CD4-positive, alpha-beta T cell treated with Interleukin-1 beta for 1 hour (primary cell): ENCODE measurements at places on chromosomes 12 and 14.

GRCh38 chr12:12505544-12506495, 56.8 kb downstream of the DUSP16 start:
- no peak for DNase-seq

GRCh38 chr12:120094485-120094884, 22.1 kb downstream of the RAB35 start:
- no peak for DNase-seq

GRCh38 chr12:25459541-25459951, 93.5 kb downstream of the LMNTD1 start:
- peak; percentile 25 for DNase-seq

DNA sequence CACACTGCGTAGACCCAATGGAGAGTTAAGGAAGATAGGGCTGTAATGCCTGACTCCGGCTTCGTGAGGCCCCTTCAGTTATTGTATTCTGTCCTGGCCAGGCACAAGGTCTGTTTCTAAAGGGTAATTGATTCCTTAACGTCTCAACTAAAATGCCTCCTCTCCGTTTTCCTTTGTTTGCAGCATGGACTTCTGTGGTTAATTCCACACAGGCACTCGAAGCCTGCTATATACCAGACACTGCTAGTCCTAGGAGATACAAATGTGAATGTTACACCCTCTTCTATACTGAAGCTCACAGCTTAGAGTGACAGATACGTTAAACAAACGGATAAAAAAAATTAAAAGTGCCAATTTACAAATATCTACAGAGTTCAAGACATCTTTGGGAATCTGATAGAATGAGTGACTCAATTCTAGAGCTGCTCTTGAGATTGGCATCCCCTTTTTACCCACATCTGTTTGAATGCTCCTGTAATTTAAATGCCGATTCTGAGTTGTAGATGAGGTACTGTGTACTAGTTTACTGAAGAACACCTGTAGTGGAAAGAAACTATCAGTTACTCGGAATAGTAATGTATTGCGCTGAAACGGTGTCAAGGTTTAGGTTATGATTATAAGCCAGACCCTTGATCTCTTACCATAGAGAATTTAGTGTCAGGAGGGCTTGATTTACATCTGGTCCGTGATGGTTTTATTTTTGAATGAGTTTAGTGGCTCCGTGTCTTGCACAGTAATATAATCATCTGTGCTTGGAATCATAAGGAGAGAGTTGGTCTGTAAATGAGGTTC, 784 bp downstream of the PSMA6 start:
- no peak for DNase-seq

DNA sequence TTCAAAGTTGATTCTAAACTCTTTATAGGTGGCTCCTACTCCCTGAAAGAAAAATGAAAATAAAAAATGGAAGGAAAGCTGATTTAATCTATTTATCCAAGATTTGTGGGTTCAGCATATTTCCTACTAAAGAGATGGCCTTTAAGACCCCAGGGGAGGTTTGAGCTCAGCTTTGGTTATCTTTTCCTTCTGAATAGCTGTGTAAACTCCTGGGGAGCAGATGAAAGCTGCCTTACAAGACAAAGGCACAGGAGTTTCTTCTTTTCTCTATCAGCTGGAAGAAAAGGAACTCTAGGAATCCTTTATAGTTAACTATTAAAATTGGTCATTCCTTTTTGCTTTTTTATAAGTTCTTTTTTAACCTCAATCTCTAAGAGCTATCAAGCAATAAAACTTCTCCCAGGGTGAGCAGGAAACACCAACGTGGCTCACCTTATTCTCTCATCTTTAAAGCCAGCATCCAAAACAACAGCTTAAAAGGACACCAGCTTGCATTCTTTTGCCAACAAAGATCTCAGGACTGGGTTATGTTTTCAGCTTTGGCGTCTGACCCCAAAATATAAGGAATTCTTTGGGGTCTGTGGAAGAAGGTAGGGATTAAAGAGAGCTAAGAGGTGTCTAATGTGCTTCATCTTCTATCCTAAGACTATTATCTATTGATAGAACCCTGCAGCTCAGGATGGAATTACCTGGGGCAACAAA, 371.7 kb upstream of the KITLG start:
- DNase-seq, result no peak

GRCh38 chr14:74474376-74474775, 18.7 kb downstream of the NPC2 start:
- no peak for DNase-seq

- DNase-seq, result no peak
Measured at GRCh38 chr14:22978487-22978837, 3.9 kb downstream of the AJUBA start.

DNA sequence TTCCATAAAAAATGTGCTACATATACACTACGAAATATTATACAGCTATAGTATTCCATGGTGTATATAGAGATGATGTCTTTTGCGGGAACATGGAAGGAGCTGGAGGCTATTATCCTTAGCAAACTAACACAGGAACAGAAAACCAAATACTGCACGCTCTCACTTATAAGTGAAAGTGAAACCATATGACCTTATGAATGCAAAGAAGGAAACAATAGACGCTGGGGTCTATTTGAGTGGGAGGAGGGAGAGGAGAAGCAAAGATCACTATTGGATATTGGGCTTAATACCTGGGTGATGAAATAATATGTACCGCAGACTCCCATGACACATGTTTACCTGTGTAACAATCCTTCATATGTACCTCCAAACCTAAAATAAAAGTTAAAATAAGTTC, 142.8 kb downstream of the LRFN5 start:
- DNase-seq, result no peak

DNA sequence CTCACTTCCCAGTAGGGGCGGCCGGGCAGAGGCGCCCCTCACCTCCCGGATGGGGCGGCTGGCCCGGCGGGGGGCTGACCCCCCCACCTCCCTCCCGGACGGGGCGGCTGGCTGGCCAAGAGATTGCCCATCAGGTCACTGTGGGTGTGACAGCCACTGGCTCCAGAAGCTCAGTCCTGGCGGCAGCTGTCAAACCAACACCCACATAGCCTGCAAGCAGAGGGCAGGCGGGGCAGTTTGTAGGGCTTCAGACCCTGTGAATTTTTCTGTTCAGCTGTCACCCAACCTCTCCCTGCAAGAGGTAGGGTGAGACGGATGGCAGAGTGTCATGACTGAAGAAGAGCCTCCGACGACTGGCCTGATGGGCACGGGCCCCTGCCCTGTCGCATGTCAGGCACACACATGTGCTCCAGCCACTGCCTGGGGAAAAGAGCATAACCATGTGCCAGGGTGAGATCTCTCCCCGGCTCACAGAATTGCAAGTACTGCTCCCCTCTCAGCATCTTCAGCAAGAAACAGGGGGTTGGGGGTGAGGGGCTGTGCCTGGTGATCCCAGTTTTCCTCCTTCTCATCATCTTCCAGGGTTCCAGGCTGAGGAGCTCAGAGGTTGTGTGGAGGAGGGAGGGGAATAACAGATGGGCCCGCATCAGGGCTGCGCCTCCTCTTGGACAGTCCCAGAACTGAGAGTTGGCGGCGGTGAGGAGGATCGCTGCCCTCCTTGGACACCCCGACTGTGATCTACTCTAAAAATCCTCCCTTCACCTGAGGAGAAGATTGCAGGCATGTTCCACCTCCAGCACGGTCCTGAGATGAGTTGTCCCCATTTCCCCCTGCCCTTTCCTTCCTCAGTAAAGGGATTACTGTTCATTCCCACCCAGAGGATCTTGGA, 11.2 kb upstream of the PRPH start:
- no peak for DNase-seq

DNA sequence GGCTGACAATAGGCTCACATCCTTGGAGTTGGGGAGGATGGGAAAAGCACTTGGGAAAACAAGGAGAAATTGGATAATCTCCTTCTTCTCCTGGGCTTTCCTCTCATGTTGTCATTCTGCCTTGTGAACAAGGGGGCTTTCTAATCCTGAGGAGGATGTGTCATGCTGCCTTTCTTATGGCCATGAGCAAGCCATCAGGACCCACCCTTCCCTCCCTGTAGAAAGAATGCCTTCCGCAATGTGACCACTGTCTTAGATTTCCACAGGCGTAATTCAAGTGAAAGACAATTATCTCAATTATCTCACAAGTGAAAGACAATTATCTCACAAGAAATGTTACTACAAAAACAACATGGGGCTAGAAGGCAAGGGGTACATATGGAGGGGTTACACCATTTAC, 3.0 kb upstream of the OR6S1 start:
- DNase-seq, result no peak

- DNase-seq, result no peak
Measured at GRCh38 chr12:58957298-58957697, 37.0 kb upstream of the LRIG3 start.

DNA sequence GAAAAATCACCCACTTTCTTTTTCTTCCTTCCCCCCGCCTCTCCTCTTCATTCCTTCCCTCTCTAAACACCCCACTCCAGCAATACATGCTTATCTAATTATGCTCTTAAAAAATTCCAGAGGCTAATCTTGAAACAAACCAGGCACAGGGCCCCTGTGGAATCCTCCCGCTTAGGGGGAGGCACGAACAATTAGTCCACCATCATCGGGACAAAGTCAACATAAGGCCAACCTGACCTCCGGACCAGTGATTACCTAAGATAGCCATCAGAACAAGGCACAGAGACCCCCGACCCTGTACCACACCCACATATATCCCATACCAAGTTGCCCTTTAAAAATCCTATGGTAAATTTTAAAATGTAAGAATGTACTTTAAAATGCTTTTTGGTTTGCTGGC, 47.1 kb downstream of the KIF21A start:
- no peak for DNase-seq

DNA sequence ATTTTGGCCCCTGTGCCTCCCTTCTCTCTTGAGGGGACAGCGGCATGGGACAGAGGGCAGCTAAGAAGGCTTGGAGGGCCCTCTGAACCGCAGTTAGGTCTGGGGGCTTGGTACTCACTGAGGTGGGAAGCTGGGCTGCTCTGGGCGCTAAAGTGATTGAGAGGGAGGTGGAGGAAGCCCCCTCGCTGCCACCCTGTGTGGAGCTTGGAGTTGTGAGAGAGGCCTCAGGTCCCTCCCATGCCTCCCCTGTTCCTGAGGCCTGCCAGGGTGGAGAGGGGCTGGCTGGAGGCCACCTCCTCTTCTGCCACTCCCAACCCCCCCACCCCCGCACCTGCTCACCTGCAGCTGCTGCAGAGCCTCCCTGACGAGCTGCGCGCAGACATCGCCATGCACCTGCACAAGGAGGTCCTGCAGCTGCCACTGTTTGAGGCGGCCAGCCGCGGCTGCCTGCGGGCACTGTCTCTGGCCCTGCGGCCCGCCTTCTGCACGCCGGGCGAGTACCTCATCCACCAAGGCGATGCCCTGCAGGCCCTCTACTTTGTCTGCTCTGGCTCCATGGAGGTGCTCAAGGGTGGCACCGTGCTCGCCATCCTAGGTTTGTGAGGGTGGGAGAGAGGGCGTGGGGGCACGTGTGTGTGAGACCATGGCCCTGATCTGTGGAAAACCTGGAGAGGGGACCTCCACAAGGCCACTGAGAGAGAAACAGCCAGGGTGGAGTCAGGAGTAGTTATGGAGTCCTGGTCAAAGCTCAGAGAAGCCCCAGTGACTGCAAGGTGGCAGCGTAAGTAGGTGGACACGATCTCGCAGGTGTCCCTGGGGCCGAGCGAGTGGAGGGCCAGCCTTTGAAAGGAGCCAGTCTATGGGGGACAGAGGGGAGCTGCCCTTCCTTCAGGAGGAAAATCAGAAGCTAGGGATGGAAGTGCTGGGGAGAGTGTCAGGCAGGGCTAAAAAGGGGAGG, 11.2 kb downstream of the KCNH3 start:
- DNase-seq, result no peak

- DNase-seq, result no peak
Measured at GRCh38 chr14:82642425-82642824, 1108.8 kb upstream of the SEL1L start.

GRCh38 chr12:48925304-48926011, at the start of gene FKBP11:
TSS of gene FKBP11 (minus strand) at chr12:48925492. CDS start at chr12:48925428, 64 bp downstream.
- DNase-seq, result peak; percentile 86

GRCh38 chr12:106837782-106838181, 63.3 kb downstream of the RIC8B start:
- DNase-seq, result no peak

GRCh38 chr12:31644536-31644935, 15.0 kb upstream of the ETFBKMT start:
- no peak for DNase-seq

GRCh38 chr12:25962932-25963525, 4.5 kb downstream of the RASSF8 start:
- no peak for DNase-seq

- DNase-seq, result no peak
Measured at GRCh38 chr12:129102233-129102632, 249.0 kb downstream of the GLT1D1 start.

DNA sequence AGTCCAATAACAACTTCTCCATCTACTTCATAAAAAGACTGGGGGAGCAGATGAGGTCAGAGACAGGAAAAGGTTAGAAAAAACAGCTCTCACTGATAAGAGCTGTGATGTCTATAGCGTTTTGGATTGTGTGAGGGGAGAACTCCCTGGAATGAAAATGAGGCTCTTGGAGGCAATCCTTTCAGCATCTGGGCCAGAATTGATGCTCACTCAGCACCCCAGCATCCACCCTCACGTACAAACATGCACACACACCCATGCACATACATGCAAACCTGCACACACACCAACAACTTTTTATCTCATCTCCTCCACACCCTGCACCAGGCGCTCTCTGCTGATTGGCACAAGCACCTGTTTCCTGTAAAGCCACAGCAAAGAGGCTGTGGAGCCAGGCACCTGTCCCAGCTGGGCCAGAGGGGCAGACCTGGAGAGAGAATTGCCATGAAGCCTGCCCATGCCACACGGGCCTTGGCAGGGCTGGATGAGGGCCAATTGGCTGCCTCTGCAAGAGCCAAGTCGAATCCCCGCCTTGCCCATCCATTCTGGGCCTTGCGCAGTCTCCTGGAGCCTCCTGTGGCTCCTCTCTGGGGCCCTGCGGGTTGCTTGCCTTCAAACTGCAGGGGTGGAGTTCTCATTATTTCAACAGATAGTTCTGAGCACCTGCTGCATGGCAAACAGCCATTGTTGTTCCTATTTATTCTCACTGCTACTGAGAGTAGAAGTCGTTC, 53.1 kb downstream of the SYNE3 start:
- DNase-seq, result peak; percentile 56

- no peak for DNase-seq
Measured at GRCh38 chr12:46751173-46751572, 74.6 kb downstream of the SLC38A4 start.

DNA sequence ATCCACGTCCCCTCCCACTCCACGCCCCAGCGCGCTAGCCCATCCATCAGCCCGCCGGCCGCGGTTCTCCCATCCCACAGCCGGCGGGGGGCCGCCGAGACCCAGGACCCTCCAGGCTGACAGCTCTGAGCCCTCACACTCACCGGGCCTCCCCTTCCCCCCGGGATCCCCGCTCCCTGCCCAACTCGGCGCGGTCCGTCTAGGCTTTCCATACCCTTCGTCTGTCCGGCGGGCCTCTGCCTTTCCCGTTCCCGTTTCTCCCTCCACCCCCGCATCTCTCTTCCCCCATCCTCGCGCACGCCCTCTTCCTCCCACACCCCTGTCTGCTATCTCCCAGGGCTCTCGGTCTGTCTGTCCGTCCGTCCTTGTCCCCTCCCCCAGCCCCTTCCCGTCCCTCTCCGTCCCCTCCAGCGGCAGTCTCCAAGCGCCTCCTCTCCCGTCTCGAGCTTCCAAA, 726 bp downstream of the ZFHX2 start:
- DNase-seq, result no peak
